ENCODE measurements at places on chromosomes 13 and 19.

DNA sequence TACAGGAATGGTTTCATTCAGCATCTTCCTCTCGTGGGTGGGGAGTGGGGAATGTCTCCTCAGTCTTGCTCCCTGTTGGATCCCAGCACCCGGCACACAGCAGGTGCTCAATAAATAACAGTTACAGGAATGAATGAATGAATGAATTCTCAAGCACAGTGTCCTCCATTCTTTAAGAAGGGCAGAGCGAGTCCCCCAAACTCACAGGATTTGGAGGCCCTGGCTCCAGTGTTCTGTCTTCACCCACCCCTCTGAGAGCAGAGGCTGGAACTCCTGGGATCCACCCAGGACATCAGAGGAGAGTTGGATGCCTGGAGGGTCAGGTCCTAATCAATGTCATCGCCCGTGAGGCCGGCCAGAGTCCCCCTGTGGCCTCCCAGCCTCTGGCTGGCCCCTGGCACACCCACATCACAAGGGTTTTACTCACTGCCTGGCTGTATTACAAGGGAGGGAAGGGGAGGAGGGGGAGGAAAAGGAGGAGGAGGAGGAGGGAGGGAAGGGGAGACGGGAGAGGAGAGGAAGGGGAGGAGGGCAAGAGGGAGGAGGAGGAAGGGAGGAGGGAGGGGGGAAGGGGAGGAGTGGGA, 8.7 kb upstream of the CREB3L3 start:
- DNase-seq: no peak

GRCh38 chr13:46100191-46100815, 4.5 kb downstream of the CPB2 start:
- no peak for DNase-seq

DNA sequence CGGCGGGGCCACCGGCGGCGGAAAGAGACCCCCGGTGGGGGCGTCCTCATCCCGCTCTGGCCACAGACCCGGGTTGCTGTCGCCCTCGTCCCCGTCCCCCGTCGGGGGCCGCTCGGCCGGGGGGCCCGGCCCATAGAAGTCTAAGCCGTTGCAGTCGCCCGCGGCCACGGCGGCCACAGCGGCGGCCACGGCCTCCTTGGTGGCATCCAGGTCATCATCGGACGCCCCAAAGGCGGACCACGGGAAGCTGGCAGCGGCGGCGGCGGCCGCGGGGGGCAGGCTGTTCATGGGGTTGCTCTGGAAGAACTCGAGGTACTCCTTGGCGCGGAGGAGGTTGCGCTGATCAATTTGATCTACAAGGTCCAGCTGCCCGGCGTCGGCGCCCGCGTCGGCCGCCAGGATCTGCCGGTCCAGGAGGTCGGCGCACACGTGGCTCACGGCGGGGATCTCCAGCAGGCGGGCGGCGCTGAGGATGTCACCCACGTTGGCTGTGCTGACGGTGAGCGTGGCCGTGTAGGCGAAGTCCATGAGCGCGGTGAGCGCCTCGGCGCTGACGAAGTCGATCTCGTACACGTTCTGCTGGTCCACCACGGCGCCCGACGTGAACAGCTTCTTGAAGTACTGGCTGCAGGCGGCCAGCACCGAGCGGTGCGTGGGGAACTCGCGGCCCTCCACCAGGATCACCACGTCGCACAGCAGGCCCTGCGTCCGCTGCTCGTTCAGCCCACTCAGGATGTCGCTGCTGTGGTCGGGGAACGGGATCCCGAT, 12.1 kb downstream of the ZBTB7A start:
- no peak for DNase-seq

GRCh38 chr13:80737513-80737912, 396.6 kb upstream of the SPRY2 start:
- DNase-seq: no peak

DNA sequence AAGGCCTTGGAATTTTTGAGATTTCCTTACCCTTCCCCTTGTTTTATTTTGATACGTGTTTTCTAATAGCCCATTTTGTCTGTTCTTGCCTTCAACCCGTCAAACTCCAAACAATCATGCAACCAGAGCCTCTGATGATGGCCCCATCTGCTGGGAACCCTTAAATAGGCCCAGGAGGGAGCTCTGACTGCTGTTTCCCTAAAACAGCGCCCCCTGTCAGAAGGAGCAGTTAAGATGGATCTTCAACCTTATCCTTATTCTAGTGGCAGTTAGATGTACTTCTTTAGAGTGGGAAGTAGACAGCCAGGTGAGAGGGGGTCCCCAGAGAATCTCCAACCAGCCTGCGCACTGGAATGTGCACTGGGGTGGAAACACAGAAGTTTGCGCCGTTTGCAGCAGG, 1031.0 kb upstream of the PCDH9 start:
- no peak for DNase-seq

GRCh38 chr19:40805258-40805868, 6.4 kb downstream of the EGLN2 start:
- no peak for DNase-seq

DNA sequence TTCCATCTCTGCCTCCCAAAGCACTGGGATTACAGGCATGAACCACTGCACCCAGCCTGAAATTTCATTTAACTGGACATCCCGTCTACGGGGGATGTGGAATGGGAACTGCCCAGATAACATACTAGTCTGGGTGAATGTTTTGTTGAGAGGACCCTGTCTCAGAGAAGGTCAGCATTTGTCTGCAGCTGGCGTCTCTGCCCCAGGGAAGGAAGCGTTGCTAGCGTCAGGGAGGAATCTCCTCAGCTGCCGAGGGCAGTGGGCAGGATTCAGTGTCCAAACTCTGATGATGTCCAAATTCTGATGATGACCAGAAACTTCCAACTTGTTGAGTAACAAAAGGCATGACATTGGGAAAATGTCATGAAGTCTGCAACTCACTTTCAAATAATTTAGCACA, 3.1 kb downstream of the NXNL1 start:
- no peak for DNase-seq

DNA sequence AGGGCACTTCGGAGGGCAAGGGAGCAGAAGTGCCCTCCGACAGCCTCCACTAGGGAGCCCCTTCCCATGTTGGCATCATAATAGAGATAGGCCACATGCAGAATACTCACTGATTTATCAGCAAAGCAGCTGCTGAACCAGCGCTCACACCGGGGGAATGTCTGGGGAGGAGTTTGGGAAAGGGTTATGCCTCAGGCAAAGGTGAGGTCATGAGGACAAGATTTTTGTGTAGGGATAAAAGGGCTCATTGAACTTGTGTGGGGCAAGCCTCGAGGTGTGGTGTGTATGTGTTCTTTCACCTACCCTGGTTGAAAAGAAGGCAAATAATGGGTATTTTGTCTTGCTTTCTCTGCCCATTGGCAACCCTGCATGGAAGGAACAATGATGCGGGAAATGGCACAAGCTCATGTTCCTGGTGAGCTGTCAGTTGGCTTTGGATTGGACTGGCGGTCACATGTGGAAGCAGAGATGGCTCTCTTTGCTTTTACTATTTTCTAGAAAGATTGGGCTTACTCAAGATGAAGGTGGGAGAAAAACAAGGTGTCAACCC, 39.1 kb upstream of the SLC7A9 start:
- no peak for DNase-seq

DNA sequence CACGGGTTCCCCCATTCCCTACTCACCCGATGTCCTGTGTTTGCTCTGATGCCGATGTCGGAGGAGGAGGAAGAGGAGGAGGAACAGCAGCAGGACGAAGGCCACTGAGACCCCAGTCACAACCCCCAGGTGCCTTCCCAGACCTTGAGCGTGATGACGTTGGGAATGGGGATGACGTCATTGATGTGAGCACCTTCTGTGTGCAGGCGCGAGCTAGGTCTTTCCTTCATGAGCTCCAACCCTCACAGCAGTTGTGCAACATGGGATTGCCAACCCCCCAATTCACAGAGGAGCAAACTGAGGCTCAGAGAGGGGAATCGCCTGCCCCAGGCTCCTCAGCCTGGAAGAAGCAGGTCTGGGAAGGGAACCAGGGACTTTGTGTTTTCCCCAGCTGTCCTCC, 4.2 kb downstream of the LILRB5 start:
- DNase-seq: no peak

GRCh38 chr19:13848798-13849676, 27.9 kb upstream of the NANOS3 start:
- DNase-seq: no peak

- DNase-seq: no peak
Observed at GRCh38 chr13:113186061-113186900, 22.2 kb downstream of the PCID2 start.

DNA sequence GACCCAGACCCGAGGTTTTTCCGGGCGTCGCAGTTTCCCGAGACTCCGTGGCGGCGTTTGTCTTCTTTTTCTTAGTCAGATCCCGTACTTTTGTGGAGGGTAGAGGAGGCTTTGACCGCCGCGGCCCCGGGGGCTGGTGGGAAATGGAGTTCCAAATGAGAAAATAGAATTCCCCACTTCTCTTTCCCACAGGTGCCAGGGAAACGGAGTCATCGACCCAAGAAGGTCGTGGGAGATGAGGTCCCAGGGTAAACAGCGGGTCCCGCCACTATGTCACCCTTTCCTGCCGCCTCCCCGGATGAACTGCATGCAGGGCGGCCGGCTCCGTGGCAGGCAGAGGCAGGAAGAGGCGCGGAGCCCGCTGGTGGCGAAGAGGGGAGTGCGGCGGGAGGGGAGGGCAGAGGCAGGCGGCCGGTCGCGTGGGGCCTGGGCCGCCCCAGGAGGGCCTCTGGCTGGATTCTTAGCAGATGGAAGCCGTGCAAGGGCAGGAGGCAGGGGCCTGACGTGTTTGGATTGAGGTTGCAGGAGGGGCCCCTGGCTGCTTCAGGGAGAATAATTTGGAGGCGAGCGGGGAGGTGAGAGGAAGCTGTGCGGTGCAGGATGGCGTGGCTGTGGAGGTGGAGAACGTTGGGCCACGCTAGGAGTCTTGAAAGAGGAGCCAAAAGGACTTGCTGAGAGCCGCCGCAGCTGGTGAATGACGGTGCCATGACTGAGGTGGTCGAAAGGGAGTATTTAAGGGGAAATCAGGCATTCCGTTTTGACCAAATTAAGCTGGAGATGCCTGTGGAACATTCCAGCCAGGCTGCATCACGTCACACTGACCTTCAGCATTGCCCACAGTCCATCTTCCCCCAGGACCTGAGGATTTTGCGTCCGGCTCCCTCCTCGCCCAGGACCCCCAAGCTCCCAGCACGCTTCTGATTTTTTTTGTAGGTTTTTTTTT, 11.7 kb downstream of the CYTH2 start:
- peak; percentile 55 for DNase-seq

DNA sequence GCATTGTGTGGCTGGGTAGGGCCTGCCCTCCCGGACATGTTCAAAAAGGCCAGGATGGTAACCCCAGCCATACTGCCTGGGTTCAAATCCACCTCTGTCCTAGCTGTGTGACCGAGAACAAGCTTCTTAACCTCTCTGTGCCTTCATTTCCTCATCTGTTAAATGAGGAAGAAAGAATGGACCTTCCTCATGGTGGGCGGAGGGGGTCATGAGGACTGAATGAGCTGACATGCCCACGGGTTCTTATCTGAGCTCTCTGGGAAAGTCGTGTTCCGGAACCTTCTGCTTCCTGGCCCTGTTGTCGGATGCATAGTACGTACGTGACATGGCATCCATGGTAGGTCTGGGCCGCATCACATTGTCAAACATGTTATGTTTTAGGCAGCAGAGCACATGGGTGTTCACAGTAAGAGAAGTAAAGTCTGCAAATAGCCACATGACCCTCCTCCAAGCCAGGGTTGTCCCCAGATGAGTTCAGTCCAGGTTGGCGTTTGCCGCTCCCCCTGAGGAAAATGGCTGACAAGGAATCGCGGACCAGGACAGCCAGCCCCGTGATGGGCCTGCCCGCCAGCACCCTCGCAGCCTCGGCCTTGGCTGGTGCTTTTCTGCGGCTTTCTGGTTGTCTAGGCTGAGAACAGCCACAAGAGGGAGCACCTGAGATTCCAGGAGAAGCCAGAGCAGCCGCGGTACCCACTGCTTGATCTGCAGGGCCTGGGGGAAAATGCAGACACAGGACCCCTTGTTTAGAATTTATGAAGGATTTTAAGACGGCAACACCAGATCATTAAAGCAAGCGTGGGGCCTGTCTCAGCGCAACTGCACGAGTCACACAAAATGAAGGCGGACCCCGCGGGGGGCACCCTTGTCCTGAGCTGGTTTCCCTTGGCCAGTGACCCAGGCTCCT, 2.4 kb upstream of the NTN5 start:
- DNase-seq: peak; percentile 65

DNA sequence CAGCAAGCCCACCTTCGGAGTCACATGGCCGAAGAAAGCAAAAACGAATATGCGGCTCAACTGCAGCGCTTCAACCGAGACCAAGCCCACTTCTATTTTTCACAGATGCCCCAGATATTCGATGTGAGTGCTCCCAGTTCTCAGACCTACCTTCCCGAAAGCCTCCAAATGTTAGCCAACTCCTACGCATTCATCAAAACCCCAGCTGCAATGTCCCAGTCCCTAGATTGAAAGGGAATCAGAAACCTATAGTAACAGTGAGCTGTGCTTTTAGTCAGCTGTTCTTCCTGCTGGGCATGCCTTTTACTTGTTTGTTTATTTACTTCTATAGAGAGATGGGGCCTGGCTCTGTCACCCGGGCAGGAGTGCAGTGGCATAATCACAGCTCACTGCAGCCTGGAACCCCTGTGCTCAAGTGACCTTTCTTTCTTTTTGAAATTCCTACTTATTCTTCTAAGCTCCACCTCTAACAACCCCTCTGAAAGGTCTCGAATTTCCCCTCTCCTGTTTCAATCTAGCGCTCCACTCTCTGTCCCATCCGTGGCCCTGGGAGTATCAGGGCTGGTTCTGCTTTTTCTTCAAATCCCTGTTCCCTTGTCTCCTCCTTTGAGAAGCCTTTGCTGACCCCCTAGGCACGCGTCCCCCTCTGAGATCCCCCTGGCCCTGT, 4.4 kb downstream of the TRIP10 start:
- no peak for DNase-seq

DNA sequence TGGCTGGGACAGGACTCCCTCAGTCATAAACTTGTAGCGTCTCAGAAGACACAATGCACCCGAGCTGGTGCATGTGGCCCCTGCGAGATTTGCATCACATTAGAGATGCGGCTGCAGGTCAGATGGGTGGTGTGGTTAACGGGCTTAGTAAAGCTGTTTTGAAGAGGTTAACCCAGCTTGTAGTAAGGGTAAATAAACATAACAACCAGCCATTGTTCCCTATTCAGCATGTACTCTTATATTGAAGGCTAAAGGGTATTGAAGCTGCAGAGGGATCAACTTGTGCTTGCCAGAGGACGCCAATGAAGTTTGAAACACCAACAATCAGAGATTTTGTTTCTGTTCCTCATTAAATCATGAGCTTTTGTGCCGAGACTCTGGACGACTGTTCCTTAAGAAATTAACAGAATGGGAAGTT, 79.4 kb downstream of the ZIC5 start:
- DNase-seq: no peak

GRCh38 chr19:16814526-16815100, 14.6 kb upstream of the SIN3B start:
- no peak for DNase-seq

Measured in activated T-helper 2 cell treated with anti-CD3 and anti-CD28 coated beads, Interferon-gamma antibody, Interleukin-2, Interleukin-4, amounts not matched to agents 10 μg/mL and 5 μg/mL and 100 μg/mL, durations not matched to agents 14 hours and 24 hours and 36 hours (primary cell).